NCI-H510A treated with DMSO at 0.1 percent for 48 hours (cell line): ENCODE measurements at places on chromosomes 3 and 15.

DNA sequence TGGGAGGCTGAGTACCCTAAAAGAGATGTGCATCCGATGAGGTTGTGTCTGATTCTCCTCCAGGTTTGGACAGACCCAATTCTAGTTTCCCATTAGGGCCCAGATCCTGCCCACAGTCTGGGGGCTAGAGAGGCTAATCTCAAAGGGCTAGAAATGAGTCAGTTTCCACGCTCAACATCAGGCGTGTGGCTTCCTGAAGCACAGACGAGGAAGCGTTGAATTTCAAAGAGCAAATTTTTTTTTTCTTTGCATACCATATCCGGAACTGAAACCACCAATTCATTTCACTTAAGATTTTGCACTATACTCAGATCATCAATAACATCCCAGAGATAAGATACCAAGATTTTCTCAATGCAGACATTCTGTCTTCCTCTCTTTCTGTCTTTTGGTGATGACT lies 173.8 kb upstream of the BCL6 start:
- DNase-seq, result no peak

DNA sequence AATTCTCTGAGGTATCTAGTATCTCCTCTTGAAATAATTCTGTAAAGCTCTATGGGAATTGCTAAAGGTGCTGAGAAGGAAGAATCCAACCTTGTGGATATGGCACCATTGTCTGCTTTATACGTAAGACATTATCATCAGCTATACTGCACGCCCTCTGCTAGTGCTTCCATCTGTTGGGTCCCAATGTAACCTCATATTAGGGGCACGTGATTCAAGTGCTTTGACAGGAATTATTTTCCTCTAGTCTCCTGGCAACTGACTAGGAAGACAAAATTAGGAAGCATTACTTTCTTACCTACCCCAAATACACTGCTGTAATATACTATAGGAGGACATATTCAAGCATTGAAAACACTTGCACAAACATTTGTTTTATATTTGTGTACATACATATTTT lies 24.0 kb downstream of the COPS2 start:
- DNase-seq, result no peak

DNA sequence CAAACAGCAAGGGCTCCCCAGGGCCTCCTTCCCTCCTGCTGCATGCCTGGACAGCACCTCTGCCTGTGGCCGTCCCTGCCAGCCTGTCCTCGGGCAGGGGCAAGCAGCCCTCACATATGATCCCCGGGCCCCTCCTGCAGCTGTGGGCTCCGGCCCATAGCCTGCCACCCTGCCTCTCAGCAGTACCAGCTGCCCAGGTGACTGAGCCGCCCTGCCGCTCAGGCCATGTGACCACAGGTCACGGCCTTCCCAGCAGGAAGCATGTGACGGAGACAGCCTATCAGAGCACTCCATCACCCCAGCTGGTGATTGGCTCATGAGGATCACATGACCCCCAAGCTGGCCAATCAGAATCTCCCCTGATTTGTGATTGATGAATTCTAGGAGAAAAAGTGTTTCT lies 23.9 kb downstream of the ALDH1L1 start:
- DNase-seq, result no peak

- DNase-seq, result no peak
Measured at GRCh38 chr15:100559330-100559729, 30.6 kb upstream of the CERS3 start.

DNA sequence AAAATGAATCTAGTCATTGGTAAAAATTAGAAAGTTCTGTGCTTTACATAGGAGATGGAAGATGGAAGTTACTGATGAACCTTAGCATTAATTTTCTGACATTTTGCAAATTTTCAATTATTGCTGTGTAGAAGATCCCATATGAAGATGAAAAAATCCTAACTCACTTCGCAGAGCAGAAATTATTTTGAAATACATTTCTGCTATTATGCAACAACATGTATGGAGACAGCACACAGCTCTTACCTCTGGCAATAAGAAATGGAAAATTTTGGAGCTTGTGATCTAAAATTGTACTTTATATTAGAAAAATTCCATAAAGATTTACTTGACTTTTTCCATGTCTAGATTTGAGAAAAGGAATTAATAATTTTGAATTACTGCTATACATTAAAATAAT lies 177.9 kb downstream of the WDR72 start:
- DNase-seq, result no peak

DNA sequence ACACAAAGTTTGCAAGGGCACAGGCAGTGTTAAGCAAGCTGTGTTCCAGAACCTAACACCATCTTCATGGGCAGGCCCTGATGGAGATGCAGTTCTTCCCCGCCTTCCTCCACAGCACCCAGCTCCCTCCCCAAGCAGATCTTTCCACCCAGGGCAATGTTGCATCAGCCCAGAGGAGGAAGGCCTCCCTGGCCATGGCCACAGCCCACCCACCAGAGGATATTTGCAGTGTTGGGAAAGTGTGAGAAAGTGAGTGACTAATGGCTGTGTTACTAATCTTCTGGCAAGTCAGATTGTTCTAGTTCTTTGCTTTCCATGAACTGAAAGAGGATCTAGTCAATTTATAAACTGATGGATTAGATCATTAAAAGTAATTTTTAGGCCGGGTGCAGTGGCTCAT lies 42.0 kb upstream of the ATP10A start:
- DNase-seq, result no peak

GRCh38 chr3:161171639-161172552 lies 49.2 kb upstream of the NMD3 start:
- DNase-seq, result no peak

- no peak for DNase-seq
Measured at GRCh38 chr3:133956353-133956752, 60.7 kb upstream of the RAB6B start.

- no peak for DNase-seq
Measured at GRCh38 chr3:88041005-88041404, 17.8 kb downstream of the CGGBP1 start.

GRCh38 chr3:177370246-177370822 lies 173.1 kb upstream of the TBL1XR1 start:
- no peak for DNase-seq

DNA sequence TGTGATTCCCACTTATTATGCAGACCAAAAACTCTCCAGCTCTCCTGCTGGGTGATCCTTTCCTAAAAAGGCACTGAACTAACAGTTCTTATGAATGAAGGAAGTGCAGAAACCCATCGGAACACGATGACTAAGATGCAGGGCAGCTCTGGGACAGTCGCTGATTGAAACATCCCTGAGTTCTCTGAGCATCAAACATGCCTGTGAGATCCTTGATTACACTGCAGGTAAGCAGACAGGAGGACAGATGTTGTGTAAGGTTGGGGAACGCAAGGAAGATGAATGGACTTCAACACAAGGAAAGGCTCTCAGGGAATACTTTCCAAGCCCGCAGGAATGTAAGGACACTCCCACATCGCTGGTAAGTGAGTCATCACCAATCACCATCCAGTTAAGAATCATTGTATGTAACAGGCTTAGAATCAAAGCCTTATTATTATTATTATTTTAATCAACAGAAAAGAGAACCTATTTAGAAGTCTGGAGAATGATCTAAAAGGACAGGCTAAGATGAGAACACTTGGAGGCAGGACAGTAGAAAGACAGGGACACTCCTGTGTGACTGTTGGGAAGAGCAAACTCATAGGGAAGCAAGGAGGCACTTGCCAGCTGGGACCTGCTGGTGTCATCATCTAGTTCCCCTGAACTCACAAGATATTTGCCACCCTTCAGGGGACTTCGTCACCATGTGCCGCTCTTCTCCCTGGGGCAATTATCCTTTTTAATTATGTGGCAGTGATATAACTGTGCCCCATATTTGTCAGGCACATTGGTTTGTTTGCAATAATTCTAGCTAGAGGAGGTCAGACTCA lies 26.0 kb downstream of the TMEM158 start:
- DNase-seq, result no peak

- DNase-seq, result peak; percentile 45
Measured at GRCh38 chr3:195905970-195906864, 2.1 kb downstream of the TNK2 start.

- DNase-seq, result no peak
Measured at GRCh38 chr3:38588371-38588971, 61.0 kb downstream of the SCN5A start.

GRCh38 chr15:94327356-94327936 lies 96.1 kb downstream of the MCTP2 start:
- DNase-seq, result peak; percentile 3

DNA sequence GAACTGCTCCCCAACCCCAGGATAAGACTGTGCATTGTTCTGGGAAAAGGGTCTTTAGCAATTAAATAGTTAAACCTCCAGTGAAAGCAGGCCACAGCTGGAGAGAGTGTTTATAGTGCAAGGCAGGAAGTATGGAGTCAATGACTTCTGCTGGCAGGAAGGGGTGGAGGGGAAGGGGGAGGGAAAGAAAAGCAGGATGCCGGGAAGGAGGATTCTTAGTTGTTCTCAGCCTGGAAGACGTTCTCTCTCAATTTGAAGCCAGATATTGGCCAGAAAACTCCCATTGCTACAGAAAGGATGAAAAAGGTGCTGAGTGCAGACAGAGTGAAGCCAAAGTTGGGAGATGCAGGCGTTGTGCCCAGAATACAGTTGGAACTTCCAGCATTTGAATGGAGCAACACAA lies 35.7 kb upstream of the ACTL6A start:
- DNase-seq, result peak; percentile 26

DNA sequence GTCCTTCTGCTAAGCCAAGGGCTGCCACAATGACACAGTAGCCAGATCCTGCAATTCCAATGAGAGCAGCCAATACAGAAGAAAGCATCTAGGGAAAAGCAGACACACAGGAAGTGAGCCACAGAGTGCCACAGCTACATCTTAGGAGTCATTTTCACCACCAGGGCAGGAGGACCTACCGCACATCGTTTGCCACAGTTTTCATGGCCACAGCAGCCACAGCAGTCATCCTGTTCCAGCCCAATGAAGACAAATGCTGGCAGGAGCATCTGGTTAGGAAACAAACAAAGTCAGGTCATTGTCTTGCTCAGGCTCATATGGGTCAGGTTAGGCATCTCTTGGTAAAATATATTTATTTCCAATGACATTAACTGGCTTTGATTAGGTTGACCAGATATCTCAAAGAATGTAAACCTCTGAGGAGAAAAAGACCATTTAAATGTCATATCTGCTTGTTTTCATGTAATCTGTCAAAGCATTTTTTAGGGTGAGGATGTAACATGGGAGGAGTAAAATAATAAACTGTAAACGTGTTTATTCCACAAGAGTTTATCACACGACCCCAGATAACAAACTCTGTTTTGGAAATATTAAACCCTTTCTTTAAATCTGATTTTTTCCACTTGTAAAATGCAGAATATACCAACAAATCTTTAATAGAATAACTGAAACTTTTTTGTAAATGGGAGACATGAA lies 1.8 kb downstream of the TM4SF1 start:
- no peak for DNase-seq

GRCh38 chr3:22836131-22836530 lies 367.0 kb upstream of the UBE2E2 start:
- DNase-seq, result no peak

DNA sequence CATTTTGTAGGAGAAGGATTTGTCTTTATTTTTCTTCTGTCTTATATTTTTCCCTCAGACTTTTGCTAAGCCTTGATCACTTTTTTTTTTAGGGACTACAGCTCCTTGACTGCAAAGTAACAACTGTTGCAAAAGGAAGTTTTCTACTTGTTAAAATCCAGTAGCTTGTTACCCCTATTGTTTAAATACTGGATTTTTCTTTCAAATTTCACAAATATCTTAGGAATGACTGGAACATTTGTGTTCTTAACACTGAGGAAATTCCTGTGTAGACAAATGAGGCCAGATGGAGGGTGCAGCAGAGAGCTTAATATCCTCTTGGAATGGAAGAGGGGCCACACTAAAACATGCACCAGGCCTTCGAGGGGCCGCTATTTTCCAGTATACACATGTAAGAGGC lies 3.2 kb upstream of the PGPEP1L start:
- no peak for DNase-seq

- no peak for DNase-seq
Measured at GRCh38 chr3:132783152-132783551, 60.9 kb upstream of the NPHP3 start.

DNA sequence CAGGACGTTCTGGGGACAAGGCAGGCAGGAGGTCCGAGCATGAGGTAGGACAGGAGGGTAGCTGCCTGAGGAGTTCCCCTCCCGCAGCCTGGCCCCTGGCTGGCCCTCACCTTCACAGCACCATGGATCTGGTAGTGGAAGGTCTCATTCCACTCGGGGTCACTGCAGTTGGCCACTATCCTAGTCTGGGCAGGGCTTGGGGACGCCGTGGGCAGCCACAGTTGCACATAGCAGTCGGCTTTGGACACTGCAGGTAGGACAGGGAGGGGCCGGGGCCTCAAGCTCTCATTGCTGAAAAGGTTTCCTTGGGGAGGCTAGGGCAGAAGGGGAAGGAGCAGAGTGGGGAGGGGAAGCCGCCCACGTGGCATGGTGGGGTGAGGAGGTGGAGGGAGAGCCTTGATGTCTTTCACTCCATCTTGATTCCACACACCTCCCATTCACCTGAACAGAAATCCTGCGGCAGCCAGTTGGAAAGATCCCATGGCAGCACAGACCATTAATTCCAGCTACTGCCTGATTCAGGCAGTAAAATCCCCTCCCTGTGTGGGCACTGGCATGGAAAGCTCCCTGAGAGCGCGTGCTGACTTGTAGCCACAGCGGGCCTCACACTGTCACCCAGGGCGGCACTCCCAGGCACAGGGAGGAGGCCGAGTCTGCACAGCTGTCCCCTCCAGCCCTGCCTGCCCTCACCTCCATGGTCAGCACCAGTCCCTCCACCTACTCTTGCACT lies 2.1 kb downstream of the PLA2G4F start:
- DNase-seq, result peak; percentile 11

- DNase-seq, result no peak
Measured at GRCh38 chr3:190178779-190179178, 58.1 kb upstream of the P3H2 start.

GRCh38 chr3:121436641-121437040 lies 109.1 kb downstream of the POLQ start:
- DNase-seq, result peak; percentile 26

DNA sequence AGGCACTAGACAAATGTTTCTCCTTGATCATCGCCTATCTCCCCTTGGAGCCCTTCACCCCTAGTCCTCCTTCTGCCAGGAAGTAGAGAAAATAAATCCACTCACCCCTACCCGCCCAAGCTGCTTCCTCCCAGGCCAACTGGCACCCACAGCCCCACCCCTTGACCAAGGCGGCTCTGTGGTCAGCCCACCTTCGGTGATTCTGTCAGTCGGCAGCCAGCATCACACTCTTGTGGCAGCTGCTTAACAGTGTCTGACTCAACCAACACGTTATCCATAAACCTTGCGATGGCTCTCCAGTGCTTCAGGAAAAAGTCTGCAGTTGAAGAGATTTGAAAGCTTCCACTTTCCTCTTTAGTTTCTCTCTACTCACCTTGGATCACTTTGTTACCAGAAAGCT lies 7.6 kb downstream of the SHF start:
- DNase-seq, result no peak

GRCh38 chr3:143360244-143360643 lies 240.7 kb downstream of the CHST2 start:
- no peak for DNase-seq

- no peak for DNase-seq
Measured at GRCh38 chr15:64776402-64776786, 1.0 kb upstream of the RBPMS2 start.

- peak; percentile 35 for DNase-seq
Measured at GRCh38 chr3:122679882-122680474, 661 bp upstream of the PARP14 start.

- no peak for DNase-seq
Measured at GRCh38 chr3:127755305-127755681, 67.0 kb downstream of the MGLL start.

GRCh38 chr15:89937365-89938350 lies 24.9 kb upstream of the ARPIN start:
- no peak for DNase-seq

GRCh38 chr3:124653797-124654469 lies 76.3 kb upstream of the UMPS start:
- DNase-seq, result no peak

- no peak for DNase-seq
Measured at GRCh38 chr15:84761607-84762131, 13.3 kb downstream of the ZNF592 start.
